Spinal cord (tissue), 10 donors: ENCODE measurements at places on chromosomes 1 and 21. TPM values are rescaled to one million over a fixed set of nuclear protein-coding genes. Genes with fewer than 3 reads are reported as not detected.

The FCMR gene
- total RNA-seq: 1.3 TPM

The CRB1 gene
- 36.8 TPM for total RNA-seq

The CCDC30 gene
- total RNA-seq: 12.0 TPM

The NTNG1 gene
- total RNA-seq: 19.8 TPM

The AMY1B gene
- not detected for total RNA-seq

The FTCD gene
- 0.50 TPM for total RNA-seq

The DNALI1 gene
- total RNA-seq: 4.7 TPM
